ENCODE measurements at places on chromosomes 16 and 17.
A peak's percentile ranks its signal among the peaks of the same experiment; 100 is the strongest.

- DNase-seq = no peak
Observed at GRCh38 chr16:58684001-58684353, 593 bp downstream of the SLC38A7 start.

- DNase-seq = no peak
Observed at GRCh38 chr17:68457168-68457538, at the start of gene WIPI1. TSS of gene WIPI1 (minus strand) at chr17:68457496. CDS start at chr17:68457421, 75 bp downstream.

- no peak for DNase-seq
Observed at GRCh38 chr17:8563981-8564602, 66.4 kb downstream of the MYH10 start.

GRCh38 chr16:46739934-46740333 lies 8.2 kb downstream of the MYLK3 start:
- no peak for DNase-seq

- peak; percentile 18 for DNase-seq
Observed at GRCh38 chr17:80812362-80813088, 179.1 kb upstream of the CHMP6 start.

- no peak for DNase-seq
Observed at GRCh38 chr17:79737922-79738578, 7.3 kb downstream of the ENPP7 start.
